NCI-H2081 treated with DMSO at 0.1 percent for 48 hours (cell line): ENCODE measurements at places on chromosomes 11 and 22.

- DNase-seq, result no peak
Measured at GRCh38 chr22:41818011-41818410, 14.9 kb upstream of the SREBF2 start.

DNA sequence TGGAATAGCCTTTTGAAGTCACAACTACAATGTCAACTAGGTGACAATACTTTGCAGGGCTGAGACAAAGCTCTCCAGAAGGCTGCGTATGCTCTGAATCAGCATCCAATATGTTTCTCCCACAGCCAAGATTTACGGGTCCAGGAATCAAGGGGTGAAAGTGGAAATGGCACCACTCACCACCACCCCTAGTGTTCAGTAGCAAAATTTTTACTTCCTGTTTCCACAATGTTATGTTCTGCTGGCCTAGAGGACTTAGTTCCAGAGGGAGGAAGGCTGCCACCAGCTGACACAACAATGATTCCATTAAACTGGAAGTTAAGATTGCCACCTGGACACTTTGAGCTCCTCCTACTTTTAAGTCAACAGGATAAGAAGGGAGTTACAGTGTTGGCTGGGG, 68.5 kb upstream of the MPEG1 start:
- DNase-seq, result no peak

GRCh38 chr11:111777094-111778046, 11.2 kb upstream of the PPP2R1B start:
- peak; percentile 40 for DNase-seq

DNA sequence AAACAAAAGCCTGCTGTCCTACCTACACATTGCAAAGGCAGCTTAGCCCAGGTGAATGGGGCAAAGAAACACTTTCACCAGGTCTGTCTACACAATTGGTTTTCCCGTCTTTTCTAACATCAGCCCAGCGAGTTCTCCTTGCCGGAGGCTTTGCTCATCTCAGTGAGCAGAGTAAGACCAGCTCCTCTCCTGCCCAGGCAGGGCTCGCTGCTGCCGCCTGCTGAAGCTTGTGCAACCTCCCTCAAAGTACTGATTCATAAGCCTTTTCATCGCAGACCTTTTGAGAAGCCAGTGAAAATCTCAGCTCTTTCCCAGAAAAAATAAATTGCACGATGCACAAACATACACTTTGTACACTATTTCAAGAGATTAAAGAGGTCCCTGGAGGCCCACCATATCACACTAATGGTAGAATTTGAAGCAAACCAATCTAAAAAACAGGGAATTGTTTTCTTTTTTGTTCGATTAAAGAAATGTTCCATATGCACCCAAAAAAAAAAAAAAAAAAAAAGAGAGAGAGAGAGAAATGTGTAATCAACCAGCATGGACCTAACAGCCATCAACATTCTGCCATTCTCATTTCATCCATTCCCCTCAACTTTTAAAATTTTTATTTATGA, 328.1 kb upstream of the MPPED2 start:
- DNase-seq, result peak; percentile 37

- DNase-seq, result no peak
Measured at GRCh38 chr11:130112071-130112830, 42.6 kb downstream of the APLP2 start.

DNA sequence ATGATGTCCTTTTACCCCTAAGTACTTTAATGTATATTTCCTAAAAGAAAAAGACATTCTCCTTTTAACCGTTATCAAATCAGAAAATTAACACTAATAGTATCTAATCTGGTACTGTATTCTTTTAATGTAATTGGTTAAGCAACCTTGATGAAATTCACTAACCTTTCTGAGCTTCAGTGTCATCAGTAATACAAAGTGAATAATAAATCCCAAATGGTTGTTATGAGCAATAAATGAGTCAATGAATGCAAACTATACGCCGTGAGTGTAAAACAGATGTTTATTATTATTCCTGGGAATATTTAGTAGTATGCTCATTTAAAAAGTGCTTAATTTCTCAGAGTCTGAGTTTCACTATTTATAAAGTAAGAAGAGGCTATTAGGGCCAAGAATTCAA, 21.5 kb downstream of the UEVLD start:
- DNase-seq, result no peak

DNA sequence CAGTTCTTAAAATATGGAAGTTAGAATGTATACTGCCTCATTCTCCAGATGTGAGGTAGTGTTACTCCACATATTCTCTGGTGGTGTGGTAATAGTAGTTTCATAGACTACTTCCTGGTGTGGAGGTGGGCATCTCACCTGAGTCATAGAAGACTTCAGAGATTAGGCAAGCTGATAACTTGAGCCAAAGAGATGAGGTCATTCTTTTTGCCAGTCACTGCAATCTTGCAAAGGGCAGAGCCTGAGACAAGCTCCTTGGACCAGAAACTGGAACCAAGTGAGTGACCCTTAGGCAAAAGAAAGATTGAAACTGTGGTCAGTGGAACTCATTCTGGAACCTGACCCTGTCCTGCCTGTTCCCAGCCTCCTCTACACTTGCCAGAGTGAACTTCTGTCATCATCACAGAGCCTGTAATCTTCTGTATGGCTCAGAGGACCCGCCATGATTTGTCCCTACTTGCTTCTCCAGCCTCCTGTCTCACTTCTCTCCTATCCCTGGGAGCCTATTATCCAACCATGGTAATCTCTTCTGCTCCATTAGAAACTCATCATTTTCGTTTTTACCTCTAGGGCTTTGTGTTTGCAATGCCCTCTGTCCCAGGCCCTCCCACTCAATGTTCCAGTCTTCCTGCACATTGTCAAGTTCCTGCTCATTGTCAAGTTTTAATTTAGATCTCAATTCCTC, 10.6 kb upstream of the CCDC83 start:
- DNase-seq, result no peak
